ENCODE measurements at places on chromosomes 11 and 22.

DNA sequence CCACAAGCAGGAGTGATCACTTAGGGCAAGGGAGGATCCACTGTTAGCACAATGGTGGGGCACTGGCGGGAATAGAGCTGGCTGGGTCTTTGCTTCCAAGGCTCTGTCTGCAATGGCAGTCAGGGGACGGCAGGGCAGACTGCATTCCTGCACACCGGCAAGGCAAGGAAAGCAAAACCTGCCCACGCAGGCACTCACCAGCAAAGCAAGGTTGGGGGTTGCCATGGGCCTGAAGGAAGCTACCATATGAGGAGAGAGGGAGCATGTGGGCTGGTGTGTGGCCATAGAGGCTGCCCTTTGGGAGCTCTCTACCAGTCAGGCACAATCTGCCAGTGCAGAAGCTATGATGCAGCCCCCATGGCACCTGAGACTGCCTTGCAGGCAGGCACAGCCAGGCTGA, 33.2 kb downstream of the OR8B12 start:
- no peak for DNase-seq

GRCh38 chr22:20316844-20317401, 2.9 kb downstream of the DGCR6L start:
- DNase-seq: no peak

GRCh38 chr22:20434773-20435172, 2.9 kb downstream of the SCARF2 start:
- DNase-seq: no peak

DNA sequence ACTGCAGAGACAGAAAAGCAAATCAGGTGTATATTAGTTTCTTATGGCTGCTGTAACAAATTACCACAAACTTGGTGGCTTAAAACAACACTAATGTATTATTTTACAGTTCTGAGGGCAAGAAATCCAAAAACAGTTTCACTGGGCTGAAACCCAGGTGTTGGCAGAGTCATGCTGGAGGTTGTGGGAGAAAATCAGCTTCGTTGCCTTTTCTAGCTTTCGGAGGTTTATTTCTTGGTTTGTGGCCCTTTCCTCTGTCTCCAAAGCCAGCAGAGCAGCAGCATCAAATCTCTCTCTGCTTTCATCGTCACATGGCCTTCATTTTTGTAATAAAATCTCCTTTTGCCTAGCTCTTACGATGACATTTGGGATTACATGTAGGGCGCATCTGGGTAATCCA, 33.0 kb upstream of the OR6M1 start:
- no peak for DNase-seq

DNA sequence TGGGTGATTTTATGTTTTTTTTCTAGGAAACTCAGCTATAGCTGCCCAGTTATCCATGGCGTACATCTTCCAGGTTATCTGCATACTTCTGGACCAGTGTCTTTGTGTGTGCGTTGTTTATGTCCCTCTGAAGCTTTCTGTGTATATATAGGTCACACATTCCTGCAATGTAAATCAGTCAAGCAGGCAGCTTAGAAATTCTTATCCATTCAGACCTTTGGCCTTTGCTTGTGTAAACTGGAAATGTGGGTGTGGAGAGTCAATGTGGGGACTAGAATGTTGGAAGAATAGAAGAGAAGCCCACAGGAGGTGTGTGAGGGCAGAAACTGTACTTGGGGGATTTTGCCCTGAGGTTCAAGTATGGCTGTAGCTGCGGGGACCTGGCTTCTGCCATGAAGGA, 51.7 kb downstream of the BARX2 start:
- DNase-seq: no peak

- DNase-seq: no peak
Measured at GRCh38 chr11:102447193-102447592, 5.4 kb downstream of the TMEM123 start.

DNA sequence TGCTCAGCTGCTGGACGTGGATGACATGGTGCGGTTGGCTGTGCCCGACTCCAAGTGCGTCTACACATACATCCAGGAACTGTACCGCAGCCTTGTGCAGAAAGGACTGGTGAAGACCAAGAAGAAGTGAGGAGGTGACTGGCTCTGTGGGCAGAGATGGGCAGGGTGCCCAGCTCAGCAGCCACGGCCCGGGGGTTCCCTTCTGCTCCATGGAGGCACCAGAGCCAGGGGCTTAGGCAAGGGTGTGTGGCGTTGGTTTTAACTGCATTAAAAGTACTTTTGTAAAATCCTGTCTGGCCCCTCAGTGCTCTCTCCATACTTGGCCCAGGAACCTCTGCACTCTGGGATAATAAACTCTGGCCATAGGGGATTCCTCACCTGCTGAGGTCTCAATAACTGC, 12.6 kb downstream of the SMTNL1 start:
- no peak for DNase-seq

DNA sequence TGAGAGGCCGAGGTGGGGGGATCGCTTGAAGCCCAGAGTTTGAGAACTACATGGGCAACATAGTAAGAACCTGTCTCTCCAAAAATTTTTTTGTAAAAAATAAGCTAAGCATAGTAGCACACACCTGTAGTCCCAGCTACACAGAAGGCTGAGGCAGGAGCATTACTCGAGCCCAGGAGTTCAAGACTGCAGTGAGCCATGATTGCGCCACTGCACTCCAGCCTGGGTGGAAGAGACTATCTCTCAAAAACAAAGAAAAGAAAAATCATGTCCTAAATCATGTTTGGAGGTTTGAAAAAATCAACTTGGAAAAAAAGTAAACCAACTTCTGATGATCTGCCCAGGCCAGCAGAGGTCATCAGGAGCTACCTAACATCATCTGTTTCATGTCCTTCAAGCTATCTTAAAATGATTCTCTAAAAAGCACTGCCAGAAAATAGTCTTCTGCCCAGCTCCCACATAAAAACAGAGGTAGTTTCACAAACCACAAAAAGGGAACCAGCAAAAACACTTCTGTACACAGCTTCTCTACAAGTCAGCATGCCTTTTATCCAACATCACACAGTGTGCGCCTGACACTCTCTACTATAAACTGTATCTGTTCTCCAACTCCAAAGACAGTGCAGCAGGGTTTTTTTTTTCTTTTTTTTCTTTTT, 165.0 kb downstream of the SOX6 start:
- DNase-seq: no peak

DNA sequence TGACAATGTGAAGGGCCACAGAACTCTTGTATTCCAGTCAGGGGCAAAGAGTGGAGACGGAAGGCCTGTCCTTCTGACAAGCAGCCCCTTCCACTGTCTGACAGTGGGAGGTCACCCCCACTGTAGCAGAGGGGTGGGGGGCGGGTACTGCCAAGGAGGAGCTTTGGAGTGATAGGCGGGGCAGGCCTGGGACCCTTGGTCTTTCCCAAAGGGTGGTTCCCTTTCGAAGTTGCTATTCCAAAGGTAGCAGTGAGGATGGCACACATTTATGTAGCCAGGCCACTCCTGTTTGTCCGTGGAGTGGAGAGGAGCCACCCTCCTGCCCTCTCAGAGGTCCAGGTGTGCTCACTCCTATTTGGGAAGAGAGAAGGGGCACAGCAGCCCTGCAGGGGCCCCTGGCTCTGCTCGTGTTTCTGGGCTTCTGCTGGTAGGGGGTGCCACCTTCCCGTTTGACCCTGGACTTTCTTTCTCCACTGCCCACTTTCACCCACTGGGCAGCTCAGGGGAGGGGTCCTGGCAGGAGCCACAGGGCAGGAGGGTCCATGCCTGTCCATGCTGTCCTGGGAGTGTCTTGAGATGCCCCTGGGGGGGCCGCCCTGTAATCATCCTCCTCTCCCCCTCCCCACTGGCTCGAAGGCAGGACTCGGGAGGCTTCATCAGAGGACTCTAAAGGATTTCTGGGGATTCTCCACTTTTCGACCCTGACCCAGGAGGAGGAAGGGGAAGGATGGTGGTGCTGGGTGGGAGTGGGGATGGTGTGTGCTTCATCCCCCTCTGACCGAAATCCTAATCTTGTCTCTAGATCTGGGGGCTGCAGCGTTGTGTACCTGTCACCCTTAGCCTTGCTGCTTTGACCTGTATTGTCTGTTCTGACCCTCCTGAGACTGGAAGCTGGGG, 994 bp downstream of the TAGLN start:
- DNase-seq: no peak

- no peak for DNase-seq
Measured at GRCh38 chr11:69729252-69729651, 25.4 kb upstream of the FGF19 start.

DNA sequence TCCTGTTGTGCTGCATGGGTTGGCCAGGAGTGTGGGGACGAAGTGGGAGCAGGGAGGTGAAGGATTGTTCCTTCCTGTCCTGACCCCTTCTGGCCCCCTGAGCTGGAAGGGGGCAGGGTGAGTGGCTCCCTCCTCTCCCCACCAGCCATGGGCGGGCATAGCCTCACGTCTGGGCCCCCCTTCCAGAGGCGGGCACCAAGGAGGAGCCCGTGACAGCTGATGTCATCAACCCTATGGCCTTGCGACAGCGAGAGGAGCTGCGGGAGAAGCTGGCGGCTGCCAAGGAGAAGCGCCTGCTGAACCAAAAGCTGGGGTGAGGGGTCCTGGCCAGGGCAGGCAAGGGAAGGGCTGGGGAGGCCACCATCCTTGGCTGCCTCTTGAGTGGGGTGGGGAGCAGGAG, 3.4 kb downstream of the SART1 start:
- no peak for DNase-seq

DNA sequence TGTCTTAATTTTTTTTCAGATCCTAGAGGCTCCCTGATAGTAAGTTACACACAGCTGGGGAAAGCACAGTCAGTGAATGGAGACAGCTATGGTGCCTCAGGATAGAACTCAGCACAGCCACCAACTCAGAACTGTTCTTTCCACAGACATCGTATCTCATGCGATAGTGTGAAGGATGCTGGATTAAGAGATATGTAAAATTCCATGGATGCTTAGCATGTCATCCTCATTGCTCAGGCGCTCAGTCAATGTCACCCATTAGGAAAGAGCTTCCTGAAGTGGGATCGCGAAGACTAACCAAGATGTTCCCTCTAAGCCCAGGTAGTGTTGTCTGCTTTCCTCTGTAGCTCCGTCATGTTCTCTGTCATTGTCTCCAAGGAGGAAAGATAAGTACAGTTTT, 1000.4 kb downstream of the OPCML start:
- no peak for DNase-seq

DNA sequence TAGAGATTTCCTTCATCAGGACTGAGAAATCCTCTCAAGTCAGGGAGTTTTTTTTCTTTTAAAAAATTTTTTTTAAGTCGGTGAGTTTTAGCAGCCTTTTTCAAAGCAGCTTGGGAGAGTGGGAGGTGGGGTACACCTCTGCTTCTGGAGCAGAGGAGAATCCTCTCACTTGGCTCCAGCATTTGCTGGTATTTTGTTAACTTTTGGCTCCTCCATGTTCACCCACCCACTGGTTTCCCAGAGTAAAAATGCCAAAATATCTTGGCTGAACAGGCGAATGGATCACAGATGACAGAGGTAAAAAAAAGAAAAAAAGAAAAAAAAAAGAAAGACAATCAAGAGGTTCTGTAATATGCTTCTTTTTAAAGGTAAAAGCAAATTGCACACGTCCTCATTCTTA, 68.0 kb downstream of the GAB2 start:
- DNase-seq: no peak

Measured in iris pigment epithelial cell (primary cell).